Sigmoid colon (tissue), 7 donors: ENCODE measurements at places on chromosomes 4 and X. TPM values are rescaled to one million over a fixed set of nuclear protein-coding genes. Genes with fewer than 3 reads are reported as not detected.

The CXCR3 gene
- not detected for total RNA-seq

The MAEA gene
- total RNA-seq = 53.0 TPM

- no peak for DNase-seq
These were observed 298.1 kb upstream of the TRPC5 start for GRCh38 chrX:112380541-112381278.

GRCh38 chr4:170007113-170007512, 19.1 kb downstream of the MFAP3L start:
- no peak for DNase-seq

- no peak for DNase-seq
These were observed 3.2 kb upstream of the UGT2B7 start for GRCh38 chr4:69092980-69093568.

DNA sequence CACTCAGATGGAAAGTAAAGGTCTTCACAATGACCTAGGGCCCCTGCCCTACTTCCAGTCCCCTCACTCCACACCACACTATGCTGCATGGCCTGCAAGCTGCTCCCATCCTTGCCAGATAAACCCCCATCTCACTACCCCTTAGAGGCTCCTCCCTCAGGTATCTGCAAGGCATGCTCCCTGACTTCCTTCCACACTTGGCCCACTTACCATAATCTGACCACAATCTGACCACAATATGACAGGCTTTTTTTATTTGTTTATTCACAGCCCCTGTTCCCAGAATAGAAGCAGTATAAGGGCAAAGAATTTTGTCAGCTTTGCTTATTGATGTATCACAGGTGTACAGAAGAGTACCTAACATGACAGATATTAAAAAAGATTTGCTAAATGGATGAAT, 124.7 kb downstream of the CAMK2D start:
- DNase-seq = no peak

DNA sequence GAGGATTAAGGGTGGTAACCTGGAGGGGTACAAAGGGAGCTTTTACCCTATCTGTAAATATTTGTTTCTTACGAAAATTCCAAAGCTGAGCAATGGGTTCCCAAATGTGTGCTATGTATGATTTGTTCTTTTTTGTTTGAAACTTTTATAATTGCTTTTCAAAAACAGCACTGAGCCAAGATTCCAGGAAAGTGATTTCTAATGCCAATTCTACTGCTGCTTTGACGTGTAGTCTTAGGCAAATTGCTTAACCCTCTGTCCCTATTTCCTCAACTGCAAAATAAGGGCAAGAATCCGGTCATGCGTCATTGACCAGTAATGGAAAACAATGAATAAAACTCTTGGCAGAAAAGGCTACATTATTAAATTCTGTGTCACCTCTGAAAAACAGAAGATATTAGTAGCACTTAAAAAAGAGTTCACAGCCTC, 454.7 kb downstream of the IL15 start:
- no peak for DNase-seq

- DNase-seq = peak; percentile 45
These were observed 107.8 kb downstream of the TNIP2 start for GRCh38 chr4:2648159-2648814.
